CD8-positive, alpha-beta T cell (primary cell): ENCODE measurements at places on chromosomes 13 and 19.
A peak's percentile ranks its signal among the peaks of the same experiment; 100 is the strongest.

- DNase-seq = peak; percentile 56
Observed at GRCh38 chr19:1856698-1857603, 6.4 kb downstream of the KLF16 start.

DNA sequence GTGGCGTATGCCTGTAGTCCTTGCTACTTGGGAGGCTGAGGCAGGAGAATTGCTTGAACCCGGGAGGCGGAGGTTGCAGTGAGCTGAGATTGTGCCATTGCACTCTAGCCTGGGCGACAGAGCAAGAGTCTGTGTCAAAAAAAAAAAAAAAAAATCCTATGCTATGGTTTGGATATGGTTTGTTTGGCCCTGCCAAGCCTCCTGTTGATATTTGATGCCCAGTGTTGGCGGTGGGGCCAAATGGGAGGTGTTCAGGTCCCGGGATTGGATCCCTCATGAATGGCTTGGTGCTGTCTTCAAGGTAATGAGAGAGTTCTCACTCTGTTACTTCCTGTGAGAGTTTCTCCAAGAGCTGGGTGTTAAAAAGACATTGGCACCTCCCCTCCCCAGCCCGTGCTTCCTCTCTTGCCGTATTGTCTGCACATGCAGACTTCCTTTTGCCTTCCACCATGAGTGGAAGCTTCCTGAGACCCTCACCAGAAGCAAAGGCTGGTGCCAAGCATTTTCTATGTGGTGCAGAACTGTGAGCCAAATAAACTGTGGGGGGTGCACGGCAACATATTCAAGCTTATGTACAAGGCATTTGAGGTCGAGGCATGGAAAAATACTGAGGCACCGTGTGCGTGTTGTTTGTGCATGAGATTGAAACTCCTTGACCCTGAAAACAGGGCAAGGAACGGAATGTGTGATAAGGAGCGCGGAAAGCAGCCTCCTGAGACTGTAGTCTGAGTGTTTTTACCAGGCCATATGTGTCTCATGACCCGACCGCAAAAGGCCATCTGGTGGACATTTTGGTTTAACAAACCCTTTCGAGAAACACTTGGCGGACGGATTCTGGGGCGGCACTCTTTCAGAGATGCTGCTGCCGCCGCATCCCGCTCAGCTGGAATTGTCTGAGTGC is 7.3 kb downstream of the SIGLEC9 start:
- DNase-seq = peak; percentile 28

DNA sequence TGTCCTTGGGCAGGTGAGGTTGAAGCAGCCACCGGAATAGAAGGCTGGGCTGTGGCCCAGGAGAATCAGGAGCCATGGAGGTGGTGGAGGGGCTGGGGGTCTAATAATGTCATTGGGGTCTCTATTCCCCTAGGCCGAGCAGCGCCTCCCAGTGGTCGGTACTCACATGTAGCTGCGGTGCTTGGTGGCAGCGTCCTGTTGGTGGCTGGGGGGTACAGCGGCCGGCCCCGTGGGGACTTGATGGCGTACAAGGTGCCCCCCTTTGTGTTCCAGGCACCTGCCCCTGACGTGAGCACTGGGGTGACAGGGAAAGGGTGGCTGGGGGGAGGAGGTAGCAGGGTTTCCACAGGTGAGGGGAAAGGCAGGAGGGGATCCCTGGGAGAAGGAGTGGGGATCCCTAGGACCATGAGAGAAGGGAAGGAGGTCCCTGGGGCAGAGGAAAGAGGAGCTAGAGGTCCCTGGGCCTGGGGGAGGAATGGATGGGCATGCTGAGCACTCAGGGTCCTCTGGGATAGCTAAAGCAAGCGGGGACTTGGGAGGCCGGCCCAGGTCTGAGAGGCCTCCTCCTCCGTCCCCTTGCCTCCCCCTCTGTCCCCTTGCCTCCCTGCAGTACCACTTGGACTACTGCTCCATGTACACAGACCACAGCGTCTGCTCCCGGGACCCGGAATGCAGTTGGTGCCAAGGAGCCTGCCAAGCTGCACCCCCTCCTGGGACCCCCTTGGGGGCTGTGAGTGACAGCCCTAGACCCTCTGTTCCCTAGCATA is 18.1 kb downstream of the MEGF8 start:
- peak; percentile 15 for DNase-seq

- no peak for DNase-seq
Observed at GRCh38 chr13:110337247-110337646, 30.2 kb downstream of the COL4A2 start.

DNA sequence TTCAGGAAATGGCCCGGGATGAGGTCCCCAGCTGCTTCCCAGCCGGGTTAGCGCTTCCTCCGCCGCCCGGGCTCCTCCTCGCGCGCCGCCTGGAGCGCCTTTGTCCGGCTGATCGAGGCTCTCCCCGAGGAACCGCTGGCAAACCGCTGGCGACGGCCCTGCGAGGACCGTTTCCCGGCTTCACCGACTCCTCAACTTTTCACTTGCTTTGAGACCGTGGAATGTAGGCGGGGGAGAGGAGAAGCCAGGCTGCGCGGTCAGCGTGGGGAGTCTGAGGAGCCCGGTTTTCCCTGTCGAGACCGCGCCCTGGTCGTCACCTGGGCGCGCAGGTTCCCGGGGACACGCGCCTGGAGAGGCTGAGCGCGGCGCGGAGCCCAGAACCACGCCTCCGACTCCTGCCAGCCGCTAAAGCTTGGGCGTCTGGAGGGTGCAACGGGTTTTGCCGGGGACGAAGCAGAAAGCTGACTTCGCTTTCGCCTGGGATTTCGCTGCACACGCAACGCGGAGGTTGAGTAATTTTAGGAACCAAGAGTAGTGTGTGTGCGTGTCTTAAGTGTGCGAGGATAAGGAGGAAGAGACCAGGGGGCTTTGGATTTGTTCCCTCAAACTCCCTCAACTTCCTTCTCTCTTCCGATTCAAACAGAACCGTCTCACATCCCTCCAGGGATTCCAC is 7.3 kb upstream of the DGKH start:
- DNase-seq = peak; percentile 22

GRCh38 chr19:46955813-46956371 is 63.7 kb upstream of the NPAS1 start:
- no peak for DNase-seq

- no peak for DNase-seq
Observed at GRCh38 chr13:43260999-43261398, 237.6 kb downstream of the DNAJC15 start.
